ENCODE measurements at places on chromosomes 2 and 18.
A peak's percentile ranks its signal among the peaks of the same experiment; 100 is the strongest.

GRCh38 chr2:74578408-74578807 lies 23.9 kb downstream of the DOK1 start:
- no peak for DNase-seq

GRCh38 chr2:215638687-215639086 lies 202.8 kb upstream of the FN1 start:
- no peak for DNase-seq

GRCh38 chr2:19796035-19796695 lies 105.6 kb downstream of the TTC32 start:
- DNase-seq: no peak

GRCh38 chr2:231660860-231661259 lies 47.5 kb upstream of the PTMA start:
- DNase-seq: no peak

- no peak for DNase-seq
Measured at GRCh38 chr2:119544075-119544938, at the start of gene CFAP221. Gene CFAP221 (plus strand): TSS chr2:119544449. CDS start chr2:119546132, 1,683 bp downstream.

GRCh38 chr2:235514627-235515363 lies 21.0 kb downstream of the AGAP1 start:
- no peak for DNase-seq

GRCh38 chr2:131056932-131057287 lies 36.4 kb downstream of the FAM168B start:
- DNase-seq: no peak

DNA sequence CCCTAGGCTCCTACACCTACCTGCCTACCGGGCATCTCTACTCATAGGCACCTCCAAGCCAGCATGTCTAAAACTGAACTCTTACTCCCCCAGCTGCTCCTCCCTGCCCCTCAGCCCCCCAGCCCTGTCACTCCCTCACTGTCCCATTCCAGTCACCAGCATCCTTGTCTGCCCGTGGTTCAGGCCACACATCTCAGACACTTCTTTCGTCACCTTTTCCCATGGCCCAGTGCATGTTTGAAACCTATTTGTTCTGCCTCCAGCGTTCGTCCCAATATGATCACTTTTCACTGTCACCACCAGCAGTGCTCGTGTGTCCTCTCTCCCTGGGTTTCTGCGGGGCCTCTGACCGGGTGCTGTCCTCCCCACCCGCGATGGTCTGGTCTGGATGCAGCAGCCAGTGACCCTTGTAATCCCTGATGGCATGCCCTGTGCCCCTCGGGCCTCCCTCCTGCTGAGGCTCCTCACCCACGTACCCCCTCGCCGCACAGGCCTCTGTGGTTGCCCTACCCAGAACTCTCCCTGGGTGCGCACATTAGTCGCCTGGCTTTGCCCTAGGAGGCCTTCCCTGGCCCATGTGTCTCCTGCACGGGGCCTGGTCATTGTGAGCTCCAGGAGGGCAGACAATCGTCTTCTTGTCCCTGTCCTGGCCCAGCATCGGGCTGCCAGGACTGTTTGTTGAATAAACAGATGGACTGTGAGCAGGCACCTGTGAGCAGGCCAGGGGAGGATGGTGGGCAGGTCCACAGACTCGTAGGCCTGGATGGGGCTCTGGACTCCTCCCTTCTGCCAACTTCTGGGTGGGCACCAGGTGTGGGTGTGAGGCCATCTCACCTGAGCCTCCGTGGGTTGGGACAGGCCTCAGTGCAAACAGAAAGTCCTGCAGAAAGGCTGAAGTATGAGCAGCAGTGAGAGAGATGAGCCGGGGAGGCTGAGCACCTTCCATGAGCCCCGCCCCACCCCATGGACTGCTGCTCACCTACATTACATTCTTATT lies 15.5 kb downstream of the LDLRAD4 start:
- no peak for DNase-seq

DNA sequence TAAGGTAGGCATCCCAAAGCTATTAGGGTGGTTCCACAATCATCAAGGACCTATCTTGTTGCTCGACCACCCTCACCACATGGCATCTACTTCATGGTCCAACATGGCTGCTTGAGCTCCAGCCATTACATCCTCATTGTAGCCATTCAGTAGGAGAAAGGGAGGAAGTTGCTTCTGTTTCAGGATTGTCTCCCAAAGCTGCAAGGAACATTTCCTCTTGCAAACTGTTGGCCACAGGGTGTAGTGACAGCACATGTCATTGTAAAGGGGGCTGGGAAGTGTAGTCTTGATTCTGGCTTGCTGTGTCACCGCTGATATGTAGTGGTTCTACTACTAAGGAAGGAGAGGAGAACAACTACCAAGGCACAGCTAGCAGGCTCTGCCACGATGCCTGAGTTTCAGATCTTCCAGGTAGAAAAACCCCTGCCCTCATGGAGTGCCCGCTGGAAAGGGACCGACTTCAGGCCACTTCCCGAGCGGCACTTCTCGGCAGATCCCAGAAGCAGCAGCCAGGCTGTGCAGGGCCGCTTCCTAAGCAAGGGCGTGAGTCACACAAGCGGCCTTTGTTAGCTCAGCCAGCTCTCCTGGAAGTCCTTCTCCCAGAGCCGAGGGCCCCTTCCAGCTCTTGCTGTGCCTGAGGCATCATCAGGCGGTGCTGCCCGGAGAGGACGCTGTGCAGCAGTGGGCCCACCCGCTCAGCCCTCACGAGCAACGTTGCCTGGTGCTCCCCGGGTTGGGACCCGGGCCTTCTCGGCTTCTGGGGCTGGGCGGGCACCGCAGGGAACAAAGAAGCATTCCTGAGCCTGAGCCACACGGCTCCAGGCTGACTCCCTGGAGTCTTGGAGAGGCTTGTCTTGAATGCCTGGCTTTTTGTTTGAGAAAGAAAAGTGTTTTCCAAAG lies 58.2 kb downstream of the HS6ST1 start:
- DNase-seq: no peak

GRCh38 chr18:56575819-56576663 lies 62.4 kb downstream of the TXNL1 start:
- DNase-seq: peak; percentile 9

DNA sequence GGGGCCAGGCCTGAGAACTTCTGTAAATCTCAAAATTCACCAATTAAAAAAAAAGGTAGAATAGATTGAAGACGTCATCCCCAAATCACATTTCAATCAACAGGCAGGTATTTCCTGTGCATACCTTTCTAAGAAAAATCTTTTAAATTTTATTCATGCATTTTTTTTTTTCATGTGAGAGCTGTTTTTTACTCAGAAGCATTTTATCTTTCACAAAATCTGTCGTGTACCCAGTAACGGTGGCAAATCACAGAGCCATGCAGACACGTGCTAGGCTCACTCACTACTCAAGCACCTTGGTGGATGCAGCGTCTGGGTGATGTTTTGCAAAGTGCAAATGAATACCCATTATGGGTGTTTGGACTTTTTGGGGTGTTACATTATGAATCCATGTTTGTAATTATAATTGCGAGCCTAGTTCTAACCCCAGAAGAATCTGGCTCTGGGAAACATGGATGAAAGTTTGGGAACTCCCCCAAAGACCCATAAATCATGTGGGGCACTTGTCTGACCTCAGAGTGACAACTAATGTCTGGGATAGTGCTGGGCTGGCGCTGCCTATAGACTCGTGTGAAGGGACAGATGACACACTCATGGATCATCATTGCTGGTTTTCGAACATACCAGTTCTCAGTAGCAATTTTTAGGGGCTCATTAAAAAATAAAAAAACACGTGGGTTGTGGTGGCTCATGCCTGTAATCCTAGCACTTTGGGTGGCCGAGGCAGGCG lies 335.2 kb downstream of the LPIN1 start:
- DNase-seq: no peak

DNA sequence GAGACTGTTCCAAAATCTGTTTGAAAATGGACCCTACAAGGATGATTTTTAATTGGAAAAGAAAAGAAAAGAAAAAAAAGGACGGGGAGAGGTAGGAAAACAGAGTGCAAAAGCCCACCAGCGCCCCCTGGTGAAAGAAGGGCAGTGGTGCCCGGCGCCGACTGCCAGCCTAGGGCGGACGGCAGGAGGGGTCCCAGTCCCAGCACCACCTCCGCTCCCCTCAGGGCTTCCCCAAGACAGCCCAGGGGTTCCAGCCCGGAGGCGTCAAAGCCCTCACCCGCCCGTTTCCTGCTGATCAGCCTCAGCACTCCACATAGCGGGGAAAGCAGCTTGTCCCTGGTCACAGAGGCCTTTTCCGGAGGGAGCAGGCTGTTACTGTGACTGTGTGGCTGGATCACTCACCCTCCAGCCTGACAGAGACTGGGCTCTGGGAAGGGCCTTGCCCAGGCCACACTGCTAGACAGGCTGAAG lies 213.9 kb downstream of the TFCP2L1 start:
- DNase-seq: no peak

DNA sequence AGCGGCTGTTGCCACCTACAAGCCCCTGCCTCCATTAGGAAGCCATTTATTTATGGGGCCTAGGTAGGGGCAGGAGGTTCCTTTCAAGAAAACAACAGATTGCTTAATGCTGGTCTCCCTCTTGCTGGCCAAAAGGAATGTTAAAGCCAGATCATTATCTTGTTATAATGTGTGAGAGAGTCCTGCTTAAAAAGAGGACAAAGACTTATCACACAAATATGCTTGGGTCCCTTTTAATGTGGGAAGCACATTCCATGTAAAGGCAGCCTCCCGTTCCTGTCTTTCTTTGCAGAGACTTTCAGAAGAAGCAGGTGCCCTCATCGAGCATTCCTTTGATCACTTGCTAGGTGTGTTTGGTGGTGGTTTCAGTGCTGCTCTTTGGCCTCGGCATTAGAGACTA lies 76.4 kb downstream of the AGAP1 start:
- DNase-seq: no peak

DNA sequence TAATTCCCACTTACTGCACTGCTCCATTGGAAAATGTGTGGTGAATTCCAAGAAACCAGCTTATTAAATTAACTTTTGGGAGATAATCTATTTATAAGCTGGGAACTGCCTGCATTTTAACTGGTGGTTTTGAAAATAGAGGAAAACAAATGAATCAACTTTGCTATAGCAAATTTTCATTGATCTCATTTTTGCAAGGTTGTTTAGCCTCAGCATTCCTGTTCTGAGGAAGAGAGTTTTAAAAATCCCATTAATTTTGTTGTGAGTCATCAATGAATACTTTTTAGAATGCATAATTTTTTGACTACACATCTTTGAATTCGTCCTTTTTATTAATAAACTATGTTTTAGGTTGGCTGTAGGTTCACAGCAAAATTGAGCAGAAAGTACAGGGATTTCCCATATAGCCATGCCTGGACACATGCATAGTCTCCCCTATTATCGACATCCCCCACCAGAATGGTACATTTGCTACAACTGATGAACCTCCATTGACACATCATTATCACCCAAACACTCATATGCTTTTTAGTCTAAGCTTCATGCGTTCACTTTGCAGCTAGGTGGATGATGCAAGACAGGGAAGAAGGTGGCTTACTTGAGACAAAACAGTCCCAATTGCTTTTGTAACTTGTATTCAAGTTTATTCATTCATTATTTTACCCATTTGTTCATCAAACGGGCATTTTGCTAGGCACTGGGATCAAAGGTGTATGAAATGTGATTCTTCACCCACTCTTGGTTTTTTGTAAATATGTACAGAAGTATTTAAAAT lies 106.9 kb downstream of the ZNF521 start:
- DNase-seq: no peak

- DNase-seq: no peak
Measured at GRCh38 chr18:28714498-28714897, 537.6 kb upstream of the CDH2 start.

- peak; percentile 84 for DNase-seq
Measured at GRCh38 chr2:1162768-1163584, 212.3 kb downstream of the SNTG2 start.

- DNase-seq: no peak
Measured at GRCh38 chr2:204074456-204074855, 137.9 kb downstream of the ICOS start.

GRCh38 chr2:185179743-185180142 lies 558.9 kb upstream of the FSIP2 start:
- no peak for DNase-seq

- DNase-seq: no peak
Measured at GRCh38 chr2:41854227-41854626, 193.6 kb upstream of the PKDCC start.

DNA sequence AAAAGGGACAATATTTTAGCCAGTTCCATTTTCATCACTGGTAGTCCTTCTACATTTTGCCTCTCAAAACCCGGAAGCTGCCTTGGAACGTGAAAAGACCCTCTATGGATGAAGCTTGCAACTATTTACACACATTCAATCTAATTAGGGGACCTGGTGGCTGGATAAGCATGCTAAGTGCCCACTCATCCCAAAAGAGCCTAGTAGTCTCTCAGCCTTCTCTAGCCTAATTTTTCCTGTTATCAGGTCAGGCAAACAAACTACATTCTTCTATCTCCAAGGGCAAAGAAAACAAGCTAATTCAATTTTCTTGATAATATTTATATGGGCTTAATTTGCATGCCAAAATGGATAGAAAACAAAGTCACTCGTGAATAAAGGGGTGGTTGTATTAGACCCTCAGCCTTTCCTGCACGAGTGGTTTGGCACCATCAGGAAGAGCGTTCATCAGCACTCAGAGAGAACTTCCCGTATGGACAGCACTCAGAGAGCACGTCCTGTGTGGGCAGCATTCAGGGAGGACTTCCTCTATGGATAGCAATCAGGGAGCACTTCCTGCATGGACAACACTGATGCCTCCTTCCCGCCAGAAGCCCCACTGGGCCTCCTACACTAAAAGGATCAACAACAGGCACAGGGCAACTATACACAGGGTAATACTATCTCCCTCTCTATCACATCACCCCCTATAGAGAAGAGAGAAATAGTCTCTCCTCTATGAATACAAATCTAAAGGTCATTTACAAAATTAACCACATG lies 122.2 kb downstream of the RBMS1 start:
- DNase-seq: peak; percentile 67

- DNase-seq: no peak
Measured at GRCh38 chr2:108320326-108320922, 31.7 kb downstream of the SULT1C2 start.

DNA sequence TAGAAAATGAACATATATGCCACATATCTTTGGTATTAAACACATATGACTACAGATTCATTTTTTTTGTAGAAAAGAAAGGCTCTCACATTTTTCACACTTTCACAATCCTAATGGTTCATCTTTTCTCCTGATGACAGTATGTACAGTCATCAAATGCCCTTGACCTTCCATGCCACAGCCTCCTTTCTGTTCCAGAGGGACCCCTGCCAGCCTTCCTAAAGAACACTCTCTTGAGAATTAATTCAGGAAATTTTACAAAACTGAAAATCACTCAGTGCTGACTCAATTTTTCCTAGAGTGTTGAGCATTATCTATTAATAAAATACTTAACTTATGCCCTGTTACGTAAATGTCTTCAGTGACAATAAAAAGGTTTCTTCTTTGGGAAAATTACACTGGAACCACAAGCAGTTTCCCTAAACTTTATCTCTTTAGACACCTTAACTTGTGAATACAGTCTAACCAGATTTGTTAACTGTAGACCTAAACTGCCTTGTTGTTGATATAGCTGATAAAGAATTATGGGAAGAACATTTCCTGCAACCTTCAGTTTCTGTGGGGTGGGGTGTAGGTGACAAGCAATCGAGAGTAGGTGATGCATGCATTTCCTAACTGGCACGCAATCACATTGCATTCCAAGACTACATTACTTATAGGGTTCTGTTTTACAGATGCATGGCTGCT lies 15.3 kb upstream of the ACOXL start:
- DNase-seq: no peak
